Left ventricle myocardium inferior (tissue), 1 donor: ENCODE measurements at places on chromosomes 4 and X. TPM values are rescaled to one million over a fixed set of nuclear protein-coding genes. Genes with fewer than 3 reads are reported as not detected.

- no peaks in the 10 kb centered on the region for H3K27me3 ChIP-seq
- no peaks in the 10 kb centered on the region for H3K4me1 ChIP-seq
- H3K4me3 ChIP-seq: no peak overlapping the region
- no peak for DNase-seq
- no peak overlapping the region for H3K27ac ChIP-seq
These were observed 92.4 kb downstream of the SLITRK2 start for GRCh38 chrX:145910017-145910416.

DNA sequence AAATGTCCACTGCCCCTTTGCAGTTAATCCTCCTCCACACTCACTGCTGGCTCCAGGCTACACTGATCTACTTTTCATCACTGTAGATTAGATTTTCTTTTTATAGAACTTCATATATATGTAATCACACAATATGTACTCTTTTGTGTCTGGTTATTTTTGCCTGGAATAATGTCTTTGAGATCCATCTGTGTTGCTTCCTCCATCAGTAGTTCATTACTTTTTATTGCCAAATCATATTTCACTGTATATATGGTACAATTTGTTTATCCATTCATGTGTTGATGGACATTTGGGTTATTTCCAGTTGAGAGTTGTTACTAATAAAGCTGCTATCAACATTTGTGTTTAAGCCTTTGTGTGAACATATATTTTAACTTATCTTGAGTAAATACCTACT is 126.4 kb upstream of the SMIM10 start:
- H3K4me1 ChIP-seq: no peaks in the 10 kb centered on the region
- DNase-seq: no peak
- no peak overlapping the region for H3K27ac ChIP-seq
- H3K4me3 ChIP-seq: no peak overlapping the region
- H3K27me3 ChIP-seq: no peaks in the 10 kb centered on the region
- no peaks in the 10 kb centered on the region for H3K36me3 ChIP-seq

- no peaks in the 10 kb centered on the region for H3K4me1 ChIP-seq
- H3K4me3 ChIP-seq: no peak overlapping the region
- no peak for DNase-seq
- H3K27ac ChIP-seq: no peak overlapping the region
- H3K27me3 ChIP-seq: no peaks in the 10 kb centered on the region
- H3K36me3 ChIP-seq: no peaks in the 10 kb centered on the region
These were observed 556.1 kb downstream of the IL1RAPL1 start for GRCh38 chrX:29143356-29143755.

GRCh38 chrX:78748846-78749245 is 1.3 kb downstream of the LPAR4 start:
- no peak for DNase-seq
- H3K36me3 ChIP-seq: no peaks in the 10 kb centered on the region
- no peaks in the 10 kb centered on the region for H3K27me3 ChIP-seq
- no peak overlapping the region for H3K27ac ChIP-seq

Gene TEX13C
- not detected for total RNA-seq

DNA sequence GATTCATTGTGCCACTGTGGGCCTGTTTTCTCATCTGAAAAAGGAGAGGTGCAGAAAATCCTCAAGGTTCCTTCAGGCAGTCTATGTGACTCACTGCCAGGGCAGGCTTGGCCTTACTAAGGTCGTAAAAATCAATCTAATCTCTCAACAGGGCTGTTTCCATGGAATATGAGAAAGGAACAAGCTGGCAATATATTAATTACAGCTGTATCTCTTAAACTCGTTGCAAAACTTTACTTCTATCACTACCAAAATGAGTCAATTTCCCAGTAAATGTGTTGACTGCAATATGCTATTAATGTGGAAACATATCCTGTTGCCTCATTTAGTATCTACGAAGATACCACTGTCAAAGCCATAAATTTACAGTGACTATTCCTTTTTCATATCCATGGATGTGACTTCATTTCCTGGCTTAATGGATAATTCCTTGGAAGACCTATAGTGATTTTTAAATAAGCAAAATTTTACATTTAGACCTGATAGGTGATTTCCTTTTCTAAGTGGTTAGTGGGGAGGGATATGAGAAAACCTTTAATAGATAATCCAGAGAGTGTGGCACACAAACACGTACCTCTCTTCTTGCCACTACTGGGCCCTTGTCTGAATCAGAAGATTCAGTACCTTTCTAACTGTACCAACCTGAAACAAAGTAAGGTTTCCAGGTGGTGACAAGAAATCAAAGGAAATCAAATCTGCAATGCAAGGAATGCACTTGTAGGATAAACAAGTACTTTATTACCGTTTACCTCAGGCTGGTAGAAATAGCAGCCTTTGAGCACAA is 127.4 kb upstream of the FTHL17 start:
- no peaks in the 10 kb centered on the region for H3K36me3 ChIP-seq
- no peaks in the 10 kb centered on the region for H3K4me1 ChIP-seq
- no peak overlapping the region for H3K27ac ChIP-seq
- no peak for DNase-seq
- H3K4me3 ChIP-seq: no peak overlapping the region
- H3K27me3 ChIP-seq: no peaks in the 10 kb centered on the region

DNA sequence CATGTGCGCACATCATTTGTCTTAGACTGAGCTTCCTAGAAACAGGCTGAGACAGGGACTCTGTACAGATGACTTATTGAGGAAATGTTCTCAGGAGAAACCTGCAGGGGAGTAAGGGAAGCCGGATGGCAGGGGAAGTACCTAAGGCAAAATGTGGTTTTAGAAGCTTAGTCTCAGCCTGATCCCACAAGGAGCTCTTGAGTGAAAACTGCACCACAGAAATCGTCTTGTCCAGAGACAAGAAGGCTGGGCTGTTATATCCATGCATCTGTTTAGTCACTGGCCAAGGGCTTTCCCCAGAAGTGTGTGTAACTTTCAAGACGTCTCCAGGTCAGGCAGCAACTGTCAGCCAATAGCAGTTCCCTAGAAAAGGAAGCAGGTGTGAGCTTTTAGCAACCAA is 86.0 kb downstream of the FUNDC1 start:
- no peak for DNase-seq
- H3K4me3 ChIP-seq: no peak overlapping the region
- no peaks in the 10 kb centered on the region for H3K27me3 ChIP-seq
- H3K36me3 ChIP-seq: no peaks in the 10 kb centered on the region
- H3K27ac ChIP-seq: no peak overlapping the region

DNA sequence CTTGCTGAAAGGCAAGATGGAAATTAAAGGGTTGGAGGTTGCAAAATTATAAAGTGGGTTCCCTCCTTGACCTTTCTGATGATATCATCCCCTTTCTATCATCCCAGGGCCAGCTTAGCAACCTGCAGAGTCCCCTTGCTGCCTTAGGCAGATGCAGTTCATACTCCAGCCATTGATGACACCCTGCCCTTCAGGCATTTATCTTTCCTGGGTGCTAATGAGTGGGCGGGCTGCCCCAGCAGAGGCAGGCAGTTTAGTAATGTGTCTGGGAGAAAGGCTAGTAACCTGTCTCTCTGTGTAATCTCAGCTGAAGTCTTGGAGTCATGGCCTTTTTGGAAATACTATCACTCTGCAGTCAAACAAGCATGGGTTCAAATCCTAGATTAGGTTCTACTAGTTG is 3.8 kb upstream of the FRMPD3 start:
- H3K36me3 ChIP-seq: no peaks in the 10 kb centered on the region
- H3K4me1 ChIP-seq: no peaks in the 10 kb centered on the region
- H3K27ac ChIP-seq: no peak overlapping the region
- no peak overlapping the region for H3K4me3 ChIP-seq
- H3K27me3 ChIP-seq: peaks cover 45% of the 10 kb centered on the region
- no peak for DNase-seq

Gene TMEM35A
- not detected for total RNA-seq

GRCh38 chr4:37951461-37952352 is 8.5 kb upstream of the PTTG2 start:
- H3K27ac ChIP-seq: no peak overlapping the region
- no peak overlapping the region for H3K4me3 ChIP-seq
- H3K4me1 ChIP-seq: peaks cover 14% of the 10 kb centered on the region
- H3K27me3 ChIP-seq: no peaks in the 10 kb centered on the region

DNA sequence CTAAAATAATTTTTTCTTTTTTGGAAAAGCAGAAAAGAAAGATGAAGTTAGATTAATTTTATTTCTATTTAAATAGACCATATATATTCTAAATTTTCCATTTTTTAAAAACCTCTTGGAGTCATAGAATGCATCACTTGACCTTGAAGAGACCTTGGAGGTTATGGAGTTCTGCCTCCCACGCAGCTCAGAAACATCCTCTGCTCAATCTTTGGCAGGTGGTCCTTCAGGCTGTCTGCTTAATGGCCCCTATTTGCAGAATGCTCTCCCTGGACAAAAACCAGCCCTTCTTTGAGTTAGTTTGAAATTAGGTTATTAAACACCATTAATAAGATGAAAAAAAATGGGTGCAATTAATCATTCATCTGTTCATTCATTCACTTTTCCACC is 194.1 kb upstream of the TLL1 start:
- no peaks in the 10 kb centered on the region for H3K4me1 ChIP-seq
- DNase-seq: no peak
- no peak overlapping the region for H3K4me3 ChIP-seq
- H3K27me3 ChIP-seq: no peaks in the 10 kb centered on the region
- H3K36me3 ChIP-seq: no peaks in the 10 kb centered on the region
- H3K27ac ChIP-seq: no peak overlapping the region

GRCh38 chrX:1516596-1517104 is 20.3 kb downstream of the P2RY8 start:
- DNase-seq: no peak
- no peaks in the 10 kb centered on the region for H3K27me3 ChIP-seq
- no peak overlapping the region for H3K4me3 ChIP-seq
- H3K4me1 ChIP-seq: no peaks in the 10 kb centered on the region
- no peaks in the 10 kb centered on the region for H3K36me3 ChIP-seq
- no peak overlapping the region for H3K27ac ChIP-seq

DNA sequence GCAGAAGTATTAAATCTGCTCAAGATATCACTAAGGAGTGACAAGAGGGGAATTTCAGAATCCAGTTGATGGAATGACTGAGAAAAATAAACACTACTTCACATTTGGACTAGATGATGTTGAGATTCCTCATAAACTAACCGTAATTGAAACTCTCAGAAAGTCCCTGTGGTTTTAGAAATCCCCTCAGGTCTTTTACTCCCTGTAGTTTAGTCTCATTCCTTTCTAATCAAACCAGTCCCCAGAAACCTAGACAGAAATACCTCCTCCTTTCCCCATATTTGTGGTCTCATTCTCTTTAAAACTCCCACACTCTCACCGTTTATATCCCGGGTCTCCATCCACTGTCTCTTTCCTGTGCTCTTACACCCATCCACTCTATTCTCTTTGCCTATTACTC is 15.0 kb upstream of the TLR1 start:
- DNase-seq: no peak
- no peak overlapping the region for H3K4me3 ChIP-seq
- H3K36me3 ChIP-seq: no peaks in the 10 kb centered on the region
- H3K27ac ChIP-seq: no peak overlapping the region
- no peaks in the 10 kb centered on the region for H3K4me1 ChIP-seq

GRCh38 chrX:49910344-49910743 is 12.1 kb upstream of the CLCN5 start:
- no peaks in the 10 kb centered on the region for H3K27me3 ChIP-seq
- no peaks in the 10 kb centered on the region for H3K36me3 ChIP-seq
- no peak overlapping the region for H3K4me3 ChIP-seq
- no peak for DNase-seq

Gene AMBN
- total RNA-seq: not detected

GRCh38 chr4:68180849-68181526 is 51.3 kb upstream of the TMPRSS11F start:
- no peaks in the 10 kb centered on the region for H3K36me3 ChIP-seq
- H3K4me1 ChIP-seq: no peaks in the 10 kb centered on the region
- H3K4me3 ChIP-seq: no peak overlapping the region
- DNase-seq: no peak
- no peak overlapping the region for H3K27ac ChIP-seq
